ENCODE measurements at places on chromosomes 6 and 20.

DNA sequence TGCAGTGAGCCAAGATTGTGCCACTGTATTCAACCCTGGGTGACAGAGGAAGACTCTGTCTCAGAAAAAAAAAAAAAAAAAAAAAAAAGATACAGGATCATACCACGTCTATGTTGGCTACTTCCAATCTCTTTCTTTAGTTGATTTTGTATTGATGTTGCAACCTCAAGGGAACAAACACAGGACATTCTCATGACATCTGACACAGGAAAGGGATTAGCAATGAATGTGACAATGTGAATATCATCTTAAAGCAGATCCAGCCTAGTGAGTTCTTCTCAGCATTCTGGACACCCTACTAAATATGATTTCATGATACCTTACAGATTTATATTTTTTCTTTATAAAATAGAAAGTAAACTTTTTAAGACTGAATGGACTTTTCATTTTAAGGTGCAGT, 580.3 kb downstream of the PRKN start:
- DNase-seq, result no peak

- no peak for DNase-seq
Measured at GRCh38 chr20:49656304-49656703, 57.4 kb downstream of the B4GALT5 start.

- DNase-seq, result no peak
Measured at GRCh38 chr6:11812951-11813350, 34.3 kb upstream of the ADTRP start.

DNA sequence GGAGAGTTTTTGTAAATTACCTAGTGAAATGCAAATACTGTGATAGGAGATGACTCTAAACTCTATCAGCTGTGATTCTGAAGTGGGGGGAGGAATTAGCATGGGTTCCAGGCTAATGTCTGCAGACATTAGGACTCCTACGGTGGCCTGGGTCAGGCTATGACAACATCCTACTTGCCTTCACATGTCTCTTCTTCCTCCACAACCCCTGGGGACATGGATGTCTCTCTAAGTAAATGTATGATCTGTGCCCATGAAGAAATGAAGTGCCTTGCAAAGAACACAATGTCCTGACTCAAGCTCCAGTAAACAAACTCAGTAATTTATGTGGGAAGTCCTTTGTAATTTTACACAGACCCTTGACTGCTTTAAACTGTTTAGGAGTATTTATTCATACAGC, 165.8 kb upstream of the EEF1E1 start:
- DNase-seq, result no peak

- no peak for DNase-seq
Measured at GRCh38 chr20:23868321-23868720, 11.2 kb downstream of the CST5 start.

- DNase-seq, result no peak
Measured at GRCh38 chr6:30845183-30845582, 39.1 kb upstream of the DDR1 start.

- peak; percentile 78 for DNase-seq
Measured at GRCh38 chr20:32411955-32412706, 54.0 kb downstream of the ASXL1 start.

Measured in MV-4-11 (cell line).